ENCODE measurements at places on chromosomes 4 and X.

- DNase-seq: no peak
Observed at GRCh38 chr4:13193662-13194061, 290.5 kb downstream of the RAB28 start.

DNA sequence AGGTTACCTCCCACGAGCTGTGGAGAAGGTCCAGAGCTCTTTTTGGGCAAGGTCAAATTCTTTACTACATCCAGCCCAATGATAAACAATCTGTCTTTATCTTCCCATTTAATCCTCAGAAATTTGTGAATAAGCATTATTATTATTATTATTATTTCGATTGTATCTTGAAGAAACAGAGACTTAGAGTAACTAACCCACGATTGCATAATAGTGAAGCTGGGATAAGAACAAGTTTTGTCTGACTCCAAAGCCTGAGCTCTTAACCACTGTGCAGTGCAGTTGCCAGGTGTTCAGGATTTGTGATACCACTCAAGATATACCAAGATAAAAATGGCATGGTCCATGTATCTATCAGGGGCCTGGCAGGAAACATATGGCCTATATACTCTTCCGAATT, 166.5 kb upstream of the LDB2 start:
- no peak for DNase-seq

DNA sequence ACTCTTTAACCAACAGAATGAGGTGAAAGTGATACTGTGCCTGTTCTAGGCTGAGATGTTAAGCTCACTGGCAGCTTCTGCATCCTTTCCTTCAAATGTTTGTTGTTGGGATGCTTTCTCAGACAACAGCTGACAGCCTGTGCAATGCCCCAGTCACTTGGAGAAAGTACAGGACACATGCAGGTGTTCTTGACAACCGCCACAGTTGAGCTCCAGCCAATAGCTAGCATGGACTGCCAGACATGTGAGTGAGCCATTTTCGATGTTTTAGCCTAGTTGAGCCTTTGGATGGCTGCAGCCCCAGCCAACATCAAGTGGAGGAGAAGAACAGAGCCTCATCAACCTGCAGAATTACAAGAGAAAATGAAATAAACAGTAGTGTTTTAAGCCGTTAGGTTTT, 94.1 kb upstream of the PPP3CA start:
- DNase-seq: no peak

DNA sequence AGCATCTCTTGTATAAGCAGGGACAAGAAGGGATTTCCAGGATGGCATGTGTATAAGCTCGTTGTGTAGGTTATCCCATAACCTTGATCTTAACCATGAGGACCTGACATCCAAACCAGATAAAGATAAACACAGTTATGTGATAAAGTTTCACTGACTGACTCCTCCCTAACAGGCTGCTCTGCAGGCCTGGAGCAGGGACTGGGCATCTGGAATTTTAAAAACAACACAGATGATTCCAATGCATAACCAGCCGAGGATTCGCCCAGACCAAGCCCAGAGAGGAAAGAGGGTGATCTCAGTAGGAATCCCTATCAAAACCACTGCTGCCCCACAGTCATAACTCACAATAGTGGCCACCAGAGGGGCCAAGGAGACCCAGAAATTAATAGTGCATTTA, 22.7 kb downstream of the KLF3 start:
- no peak for DNase-seq

DNA sequence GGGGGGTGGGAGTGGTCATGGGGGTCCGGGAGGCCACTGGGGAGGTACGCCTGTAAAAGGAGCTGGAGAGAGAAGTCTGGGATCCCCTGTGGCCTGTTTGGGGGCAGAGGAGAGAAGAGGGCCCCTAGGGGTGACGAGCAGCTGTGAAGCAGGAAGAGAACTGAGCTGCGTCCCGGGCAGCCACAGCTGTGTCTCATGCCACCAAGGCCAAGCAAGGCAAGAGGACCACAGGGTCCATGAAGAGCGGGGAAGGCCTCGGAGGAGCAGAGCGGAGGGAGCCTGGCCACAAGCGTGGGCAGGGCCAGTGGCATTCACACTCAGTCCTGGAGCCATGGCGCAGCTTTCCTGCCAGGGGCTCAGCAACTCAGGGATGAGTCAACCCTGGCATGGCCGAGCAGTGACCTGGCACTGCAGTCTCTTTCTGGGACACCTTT, 13.6 kb upstream of the NAT8L start:
- DNase-seq: no peak
